GM12865 (cell line): ENCODE measurements at places on chromosomes 4 and X.

DNA sequence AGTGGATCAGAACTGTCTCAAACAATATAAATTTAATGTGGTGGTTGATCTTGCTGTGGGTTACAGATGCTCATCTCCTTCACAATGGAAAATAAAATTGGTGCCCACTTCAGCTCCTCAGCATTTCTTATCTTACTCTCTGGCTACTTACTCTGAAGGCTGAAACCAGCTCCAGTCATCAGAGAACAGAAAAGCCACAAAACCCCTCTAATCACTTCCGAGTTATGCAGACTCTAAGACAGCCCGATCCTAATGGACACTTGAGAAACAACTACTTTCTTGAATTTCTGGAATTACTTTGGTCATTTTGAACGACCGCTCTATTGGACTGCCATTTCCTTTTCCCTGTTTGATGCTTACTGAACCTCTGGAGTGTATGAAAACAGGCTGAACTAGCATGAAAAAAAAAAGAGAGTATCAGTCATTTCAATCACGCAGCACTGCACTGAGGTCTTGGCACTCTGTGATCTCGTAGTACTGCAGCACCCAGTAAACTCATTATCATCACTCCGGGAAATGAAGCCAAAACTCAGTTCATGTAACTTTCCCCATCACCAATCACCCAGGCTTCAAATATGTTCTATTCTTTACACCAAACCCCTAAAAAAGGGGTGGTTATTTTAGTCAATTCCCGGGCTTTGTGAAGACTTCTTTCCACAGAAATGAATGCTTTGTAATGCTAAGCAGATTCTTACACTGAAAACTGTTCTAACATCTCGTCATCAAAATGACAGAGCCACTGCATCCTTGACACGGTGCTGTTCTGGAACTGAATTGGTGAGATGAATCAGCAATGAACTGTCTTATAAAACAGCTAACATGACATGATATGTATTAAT, 54.5 kb downstream of the TSPAN5 start:
- peak; percentile 18 for DNase-seq

DNA sequence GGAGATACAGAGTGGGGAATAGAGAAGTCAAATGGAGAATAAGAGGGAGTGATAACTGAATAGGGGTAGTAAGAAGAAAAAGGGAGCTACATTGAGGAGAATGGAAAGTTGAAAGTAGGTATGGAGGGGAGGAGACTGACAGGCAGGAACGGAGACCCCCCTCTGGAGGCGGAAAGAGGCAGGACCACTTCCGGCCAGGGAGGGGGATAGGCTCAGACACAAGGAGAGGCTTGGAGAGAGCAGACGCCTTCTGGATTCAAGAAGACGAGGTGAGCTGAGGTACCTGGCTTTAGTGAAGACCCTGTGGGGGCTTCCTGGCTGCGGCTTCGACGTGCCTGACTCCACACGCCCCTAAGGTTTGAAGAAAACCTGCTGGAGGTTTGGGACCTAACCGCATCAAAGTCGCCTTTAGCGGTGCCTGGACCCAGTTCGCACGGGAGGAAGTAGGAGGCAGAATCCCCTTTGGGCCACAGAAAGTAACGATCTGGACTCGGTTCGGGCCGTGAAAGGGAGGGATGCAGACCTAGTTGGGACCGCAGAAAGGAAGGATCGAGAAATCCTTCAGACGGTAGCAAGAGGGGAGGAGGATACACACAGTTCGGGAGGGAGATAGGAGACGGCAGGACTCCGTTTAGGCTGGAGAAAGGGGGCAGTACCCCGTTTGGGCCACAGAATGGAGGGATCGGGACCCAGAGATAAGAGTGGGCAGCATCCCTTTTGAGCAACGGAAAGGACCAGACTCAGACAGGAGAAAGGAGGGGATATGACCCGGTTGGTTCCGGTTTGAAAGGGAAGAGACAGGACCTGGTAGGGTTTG, at the start of gene TRO:
TSS of gene TRO (plus strand) at position 215 of the 817 bp plus-strand sequence. CDS start 1,423 bp downstream, outside the sequence.
- no peak for DNase-seq

- peak; percentile 21 for DNase-seq
These were observed 5.5 kb downstream of the INPP4B start for GRCh38 chr4:142840516-142841123.

- DNase-seq = peak; percentile 31
These were observed 67.3 kb downstream of the ASB9 start for GRCh38 chrX:15202454-15203177.
